GM23248 (cell line): ENCODE measurements at places on chromosomes 6 and 20.

GRCh38 chr6:3377536-3378397 is 79.1 kb downstream of the SLC22A23 start:
- no peak overlapping the region for H3K27ac ChIP-seq
- no peaks in the 10 kb centered on the region for H3K36me3 ChIP-seq
- peak; percentile 30 for DNase-seq
- peaks cover 7% of the 10 kb centered on the region; the same call in 1 of the 2 replicates for H3K4me1 ChIP-seq
- no peak overlapping the region for H3K4me3 ChIP-seq

- H3K4me1 ChIP-seq: no peaks in the 10 kb centered on the region
- DNase-seq: peak; percentile 76
- no peak overlapping the region for H3K27ac ChIP-seq
- H3K36me3 ChIP-seq: no peaks in the 10 kb centered on the region
Observed at GRCh38 chr6:116461932-116462885, 1.0 kb downstream of the CALHM6 start.

DNA sequence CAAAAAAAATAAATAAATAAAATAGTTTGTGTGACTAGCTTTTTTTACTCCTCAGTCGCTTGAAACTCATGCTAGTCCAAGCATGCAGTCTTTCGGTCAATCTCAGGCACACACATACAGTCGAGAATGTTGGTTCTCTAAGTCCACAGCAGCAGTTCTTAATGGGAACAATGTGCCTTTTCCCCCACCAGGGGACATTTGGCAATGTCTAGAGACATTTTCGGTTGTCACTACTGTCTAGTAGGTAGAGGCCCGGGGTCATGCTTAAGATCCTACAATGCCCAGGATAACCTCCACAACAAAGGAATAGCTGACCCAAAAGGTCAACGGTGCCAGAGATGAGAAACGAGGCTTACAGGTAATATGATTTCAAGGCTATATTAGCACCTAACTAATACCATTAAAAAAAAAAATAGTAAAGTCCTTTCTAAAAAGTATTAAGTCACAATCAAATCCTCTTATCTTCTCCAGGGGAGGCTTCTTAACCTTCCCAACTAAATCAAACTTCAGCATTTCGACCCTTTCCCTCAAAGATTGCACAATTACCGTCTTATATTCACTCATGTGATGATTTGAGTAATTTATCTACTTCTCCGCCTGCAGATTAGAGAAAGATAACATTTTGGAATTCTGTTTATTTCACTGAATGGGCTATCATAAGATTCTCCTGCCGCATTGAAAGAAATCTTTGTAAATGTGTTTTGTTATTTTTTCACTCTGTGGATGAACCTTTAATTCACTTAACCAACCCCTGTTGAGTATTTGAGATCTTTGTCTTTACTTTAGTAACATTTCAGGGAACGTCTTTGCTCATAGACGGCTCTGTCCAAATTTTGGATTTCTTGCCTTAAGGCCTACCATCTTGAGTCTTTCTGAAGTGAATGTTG is 8.1 kb upstream of the SALL4 start:
- DNase-seq: no peak
- no peak overlapping the region for H3K4me3 ChIP-seq
- H3K36me3 ChIP-seq: no peaks in the 10 kb centered on the region
- H3K4me1 ChIP-seq: no peaks in the 10 kb centered on the region
- H3K27me3 ChIP-seq: 0 out of 2 replicates have a peak, but pooled peaks cover 10% of the 10 kb centered on the region

DNA sequence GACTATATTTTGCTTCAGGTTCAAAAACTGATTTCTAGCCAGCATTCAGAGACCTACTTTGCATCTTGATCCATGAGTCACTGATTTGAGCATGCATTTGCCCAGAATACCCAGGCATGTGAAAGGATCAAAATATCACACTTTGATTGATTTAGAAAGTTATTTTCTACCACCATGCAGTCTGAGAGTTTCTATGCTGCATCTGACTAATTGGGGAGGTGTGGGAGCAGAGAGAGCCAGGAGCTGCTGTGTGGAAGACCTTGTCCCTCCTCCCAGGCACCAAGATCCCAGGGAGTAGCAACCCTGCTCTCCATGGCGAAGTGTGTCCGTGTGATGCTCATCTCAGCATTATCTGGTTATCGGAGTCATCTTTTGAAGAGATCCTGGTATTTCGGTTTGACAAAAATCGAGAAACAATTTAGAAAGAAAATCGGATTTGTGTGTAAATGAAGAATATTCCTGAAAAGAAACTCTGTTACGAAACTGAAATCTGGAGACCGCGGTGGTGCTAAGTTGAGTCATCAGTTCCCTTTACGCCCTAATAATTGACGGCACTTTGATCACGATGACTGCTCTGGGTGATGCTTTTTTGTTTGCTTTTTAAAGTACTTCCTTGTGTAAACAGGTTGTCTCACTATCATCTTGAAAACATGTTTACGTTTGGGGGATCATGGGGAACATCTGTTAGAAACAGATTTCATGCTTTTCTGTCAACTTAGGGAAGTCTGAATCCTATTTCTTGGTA is 193.4 kb downstream of the BACH2 start:
- H3K27me3 ChIP-seq: no peaks in the 10 kb centered on the region; the same call in 1 of the 2 replicates
- H3K4me1 ChIP-seq: peaks cover 5% of the 10 kb centered on the region
- no peak overlapping the region for H3K4me3 ChIP-seq
- H3K36me3 ChIP-seq: no peaks in the 10 kb centered on the region
- H3K27ac ChIP-seq: no peak overlapping the region
- no peak for DNase-seq
